AML-193 (cell line): ENCODE measurements at places on chromosomes 11 and 22.
A peak's percentile ranks its signal among the peaks of the same experiment; 100 is the strongest.

DNA sequence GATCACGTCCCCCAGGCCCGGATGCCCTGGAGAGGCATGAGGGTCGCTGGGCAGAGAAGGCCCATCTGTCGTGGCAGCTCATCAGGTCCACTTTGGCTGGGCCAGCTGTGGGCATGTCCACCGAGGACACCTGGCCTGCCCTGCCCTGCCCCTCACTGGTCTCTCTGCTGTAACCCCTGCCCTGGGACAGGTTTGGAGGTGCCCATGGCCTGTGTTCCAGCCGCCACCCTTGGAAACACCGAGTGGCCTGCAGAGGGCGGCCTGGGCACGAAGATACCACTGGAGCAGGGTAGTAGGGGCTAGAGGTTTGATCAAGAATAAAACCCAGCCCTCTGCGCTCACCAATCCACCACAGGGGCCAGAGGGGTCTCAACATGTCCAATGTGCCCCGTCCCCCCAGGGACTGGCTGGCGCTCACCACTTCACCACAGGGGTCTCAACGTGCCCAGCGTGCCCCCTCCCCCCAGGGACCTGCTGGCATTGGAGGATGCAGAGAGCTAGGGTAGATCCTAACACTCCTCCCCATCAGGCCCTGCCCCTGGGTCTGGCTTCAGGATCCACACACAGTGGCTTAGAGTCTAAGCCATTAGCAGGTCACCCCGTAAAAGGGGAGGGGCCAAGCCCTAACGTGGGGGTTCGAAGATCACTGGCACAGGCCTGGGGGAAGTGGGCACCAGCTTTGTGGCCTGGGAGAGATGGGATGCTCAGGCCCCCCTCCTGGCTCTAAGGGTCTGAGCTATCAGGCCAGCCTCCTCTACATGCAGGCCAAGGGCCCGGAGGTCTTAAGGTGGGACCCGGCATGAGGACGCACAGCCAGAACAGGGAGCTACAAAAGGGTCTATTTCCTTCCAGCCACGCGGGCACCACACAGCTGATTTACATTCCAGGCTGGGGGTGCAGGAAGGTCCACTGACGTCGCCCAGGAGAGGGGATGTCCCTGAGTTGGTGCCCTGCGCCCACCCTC, 1.3 kb upstream of the HDAC10 start:
- DNase-seq, result peak; percentile 61

GRCh38 chr11:116501728-116502127, 271.1 kb downstream of the BUD13 start:
- no peak for DNase-seq

GRCh38 chr11:71218789-71219499, 33.4 kb downstream of the SHANK2 start:
- DNase-seq, result no peak

DNA sequence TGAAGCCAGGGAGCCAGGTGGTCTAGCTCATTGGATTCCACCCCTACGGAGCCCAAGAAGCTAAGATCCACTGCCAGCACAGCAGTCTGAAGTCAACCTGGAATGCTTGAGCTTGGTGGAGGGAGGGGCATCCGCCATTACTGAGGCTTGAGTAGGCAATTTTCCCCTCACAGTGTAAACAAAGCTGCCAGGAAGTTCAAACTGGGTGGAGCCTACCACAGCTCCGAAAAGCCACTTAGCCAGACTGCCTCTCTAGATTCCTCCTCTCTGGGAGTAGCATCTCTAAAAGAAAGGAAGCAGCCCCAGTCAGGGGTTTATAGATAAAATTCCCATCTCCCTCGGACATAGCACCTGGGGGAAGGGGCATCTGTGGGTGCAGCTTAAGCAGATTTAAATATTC, 620.3 kb downstream of the NELL1 start:
- no peak for DNase-seq

- no peak for DNase-seq
Measured at GRCh38 chr22:33438273-33438672, 380.1 kb upstream of the SYN3 start.

- no peak for DNase-seq
Measured at GRCh38 chr11:57646799-57647303, 2.9 kb downstream of the YPEL4 start.

DNA sequence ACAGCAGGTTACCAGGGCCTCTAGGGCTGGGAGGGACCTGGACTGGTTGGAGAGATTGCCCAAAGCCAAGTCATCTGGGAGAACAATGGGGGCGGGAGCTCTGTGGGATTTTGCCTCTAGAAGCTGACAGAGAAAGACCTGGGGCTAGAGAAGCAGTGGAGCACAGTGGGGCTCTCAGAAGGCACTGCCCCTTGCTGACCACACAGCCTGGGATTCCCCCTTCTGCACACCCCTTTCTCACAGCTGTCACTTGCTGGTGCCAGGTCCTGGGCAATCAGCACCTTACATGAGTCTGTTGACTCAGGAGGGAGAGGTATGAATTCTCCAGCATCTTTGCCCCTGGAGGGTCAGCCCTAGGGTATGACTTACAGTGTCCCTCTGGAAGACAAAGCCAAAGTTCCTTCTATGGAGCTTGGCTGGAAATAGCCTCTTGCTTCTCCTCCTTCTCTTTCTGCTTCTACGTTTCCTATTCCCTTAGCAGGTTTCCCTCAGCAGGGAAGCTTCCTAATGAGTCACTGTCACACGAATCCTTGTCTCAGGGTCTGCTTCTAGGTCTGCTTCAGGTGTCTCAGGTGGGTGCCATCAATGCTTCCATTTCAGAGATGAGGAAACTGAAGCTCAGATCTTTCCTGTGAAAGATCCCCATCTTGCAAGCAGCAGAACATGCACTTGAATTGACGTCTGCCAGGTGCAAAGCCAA, 27.0 kb downstream of the GDPD5 start:
- DNase-seq, result no peak

GRCh38 chr22:39995393-39996252, 869 bp downstream of the FAM83F start:
- no peak for DNase-seq

DNA sequence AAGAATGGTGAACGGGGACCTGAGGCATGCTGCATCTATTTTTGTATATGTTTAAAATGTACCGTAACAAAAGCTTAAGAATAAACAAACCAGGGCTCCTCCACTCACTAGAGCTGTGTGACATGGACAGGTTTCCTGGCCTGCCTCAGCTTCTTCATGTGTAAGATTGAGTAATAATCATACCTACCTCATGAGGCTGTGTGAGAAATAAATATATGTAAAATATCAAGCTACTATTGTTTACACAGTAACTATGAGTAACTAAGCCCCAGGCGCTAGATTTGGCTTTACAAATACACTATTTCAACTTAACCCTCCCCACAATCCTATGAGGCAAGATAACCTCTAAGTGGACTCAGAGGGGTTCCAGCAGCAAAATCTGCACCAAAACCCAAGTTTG, 66.4 kb downstream of the SMCO4 start:
- no peak for DNase-seq

DNA sequence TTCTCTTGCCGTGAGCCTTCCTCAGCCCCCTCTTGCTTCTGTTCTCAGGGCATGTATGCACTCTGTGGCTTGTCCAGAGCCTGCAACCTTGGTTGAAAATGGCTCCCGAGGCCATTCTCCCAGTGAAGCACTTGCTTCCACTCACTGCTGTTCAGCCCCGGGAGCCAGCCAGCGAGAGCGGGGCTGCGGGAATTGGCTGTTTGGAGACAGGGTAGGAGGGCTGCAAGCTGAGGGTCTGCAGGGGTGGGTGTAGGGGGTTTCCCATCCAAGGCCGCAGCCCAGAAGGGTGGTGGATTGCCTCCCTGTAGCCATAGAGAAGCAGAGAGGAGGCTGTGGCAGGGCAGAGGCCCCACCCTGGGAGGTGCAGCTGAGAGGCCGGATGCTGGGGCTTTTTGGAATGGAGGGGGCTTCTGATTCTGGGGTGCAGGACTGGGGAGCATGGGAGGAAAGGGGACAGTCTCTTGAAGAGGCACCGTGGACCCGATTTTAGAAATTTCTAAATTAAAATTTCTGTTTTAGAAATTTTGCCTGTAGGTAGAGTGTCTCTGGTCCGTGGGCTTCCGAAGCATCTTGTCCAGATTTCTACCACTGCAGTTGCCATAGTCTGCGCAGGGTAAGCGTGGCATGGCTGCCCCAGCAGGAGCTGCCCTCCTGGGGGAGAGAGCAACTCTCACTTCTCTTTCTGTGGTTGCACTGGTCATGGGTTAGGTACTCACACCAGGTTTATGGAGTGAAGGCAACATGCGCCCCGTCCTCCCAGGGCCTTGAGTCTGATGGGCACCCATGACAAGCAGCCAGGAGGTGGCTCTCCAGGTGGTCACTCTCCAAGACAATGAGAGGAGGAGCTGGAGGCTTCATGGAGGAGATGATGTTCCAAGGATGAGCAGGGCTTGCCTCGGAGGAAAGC, 100.2 kb downstream of the TBC1D22A start:
- DNase-seq, result no peak

GRCh38 chr22:17563936-17564391, 666 bp downstream of the SLC25A18 start:
- DNase-seq, result no peak

DNA sequence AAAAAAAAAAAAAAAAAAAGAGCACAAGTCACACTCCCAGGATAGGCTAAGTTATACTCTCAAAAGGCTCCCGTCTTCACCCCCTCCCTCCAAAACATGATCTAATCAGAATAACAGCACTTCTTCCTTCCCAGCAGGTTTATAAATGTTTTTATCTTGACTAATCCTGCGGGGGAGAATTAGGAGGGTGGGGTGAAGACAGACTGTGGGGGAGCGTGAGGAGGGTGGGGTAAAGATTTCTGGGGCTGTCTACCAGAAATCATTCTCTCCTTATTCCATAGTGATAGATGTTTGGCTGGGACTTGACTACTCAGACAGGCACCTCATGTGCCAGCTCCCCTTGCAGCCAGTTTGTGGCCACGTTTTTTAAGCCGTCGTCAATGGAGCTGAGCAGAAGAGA, 17.0 kb downstream of the KCNE3 start:
- no peak for DNase-seq

DNA sequence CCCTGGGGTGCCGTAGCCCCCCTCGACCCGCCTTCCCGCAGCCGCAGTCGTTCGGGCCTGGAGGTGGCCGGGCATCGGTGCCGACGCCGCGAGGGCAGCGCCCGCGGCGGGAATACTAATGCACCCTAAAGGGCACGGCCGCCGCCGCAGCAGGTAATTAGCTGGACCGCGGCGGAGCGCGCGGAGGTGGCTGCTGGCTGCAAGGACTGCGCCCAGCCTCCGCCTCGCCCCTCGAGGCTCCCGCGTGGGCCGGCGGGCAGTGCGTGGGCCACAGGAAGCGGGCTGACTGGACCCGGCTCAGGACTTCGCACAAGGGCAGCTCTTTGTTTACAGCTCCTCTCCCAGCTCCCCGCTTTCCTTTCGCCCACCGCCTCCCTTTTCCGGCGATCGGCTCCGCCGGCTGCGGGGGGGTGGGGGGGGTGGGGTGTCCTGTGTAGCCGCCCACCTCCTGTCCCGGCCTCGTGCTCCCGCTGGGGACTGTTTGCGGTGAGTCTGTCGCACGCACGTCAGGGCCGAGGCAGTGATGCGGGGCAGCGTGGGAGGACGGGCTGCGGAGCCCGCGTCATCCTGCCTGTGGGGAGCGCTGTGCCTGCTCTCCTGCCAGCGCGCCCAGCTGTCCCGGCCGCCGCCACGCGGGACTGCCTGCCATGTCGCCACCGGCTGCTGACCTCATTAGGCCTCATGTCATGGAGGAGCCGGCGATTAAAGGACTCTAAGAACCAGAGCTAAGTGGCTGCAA, 53.2 kb downstream of the GRIK4 start:
- no peak for DNase-seq

- no peak for DNase-seq
Measured at GRCh38 chr11:85884581-85885021, 29.4 kb downstream of the CCDC83 start.

DNA sequence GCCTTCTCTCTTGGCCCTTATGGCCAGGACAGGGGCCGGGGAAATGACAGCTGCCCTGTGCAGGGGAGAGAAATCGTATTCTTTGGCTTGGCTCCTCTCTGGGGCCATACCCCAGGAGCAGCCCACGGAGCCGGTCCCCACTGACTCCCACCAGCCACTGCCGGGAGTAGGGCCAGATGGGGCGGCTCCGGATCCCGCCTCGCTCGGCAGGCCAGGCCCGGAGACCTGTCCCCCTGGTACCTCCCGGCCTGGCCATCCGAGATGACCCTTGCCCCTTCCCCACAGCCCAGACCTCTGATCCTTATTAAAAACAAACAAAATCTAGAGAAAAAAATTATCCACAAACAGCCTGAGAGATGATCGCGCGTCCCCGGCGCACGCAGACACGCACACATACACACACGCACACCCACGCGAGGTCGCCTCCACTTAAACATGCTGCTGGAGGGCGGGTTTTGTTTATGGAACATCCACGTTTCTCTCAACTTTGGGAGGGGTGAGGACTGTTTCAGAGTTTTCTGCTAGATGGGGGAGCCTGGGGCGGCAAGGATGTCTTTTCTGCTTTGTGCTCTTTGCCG, 59.1 kb downstream of the IGLL1 start:
- no peak for DNase-seq

DNA sequence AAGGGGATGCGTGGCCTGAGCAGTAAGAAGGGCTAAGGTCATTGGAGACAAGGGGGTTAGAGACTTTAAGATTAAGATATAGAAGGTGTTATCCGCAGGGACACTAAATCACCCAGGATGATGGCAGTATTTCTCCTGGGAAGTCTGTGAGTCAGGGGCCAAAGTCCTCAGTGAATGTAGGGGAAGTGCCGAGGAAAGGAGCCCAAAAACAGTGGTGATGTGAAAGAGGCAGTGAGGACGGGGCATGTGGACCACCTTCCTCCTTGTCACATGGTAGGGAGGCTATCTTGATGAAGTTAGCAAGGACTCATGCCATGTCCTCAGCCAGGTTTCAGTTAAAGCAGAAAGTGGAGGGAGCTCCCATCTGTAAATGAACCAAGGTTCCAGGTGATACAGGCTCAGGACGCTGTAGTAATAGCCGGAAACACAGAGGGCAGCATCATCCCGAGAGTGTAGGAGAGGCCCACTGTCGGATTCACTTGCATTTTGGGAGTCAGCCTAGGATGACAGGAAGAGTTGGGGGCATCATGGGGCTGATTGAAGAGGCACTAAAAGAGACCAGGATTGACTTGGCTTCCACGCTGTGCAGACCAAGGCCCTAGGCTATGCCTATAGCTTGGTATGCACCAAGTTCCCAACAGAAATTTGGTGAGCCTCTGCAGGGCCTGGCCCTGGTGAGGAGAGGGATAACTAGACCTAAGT, 33.5 kb downstream of the WEE1 start:
- DNase-seq, result no peak

- no peak for DNase-seq
Measured at GRCh38 chr22:19430890-19431541, 517 bp downstream of the HIRA start.

- no peak for DNase-seq
Measured at GRCh38 chr11:69674267-69674885, 777 bp downstream of the LTO1 start.

GRCh38 chr11:1125803-1126202, 31.9 kb upstream of the MUC5AC start:
- no peak for DNase-seq
